ENCODE measurements at places on chromosomes 7 and 10. TPM values are rescaled to one million over a fixed set of nuclear protein-coding genes. Genes with fewer than 3 reads are reported as not detected.

The DRGX gene
- not detected for polyA plus RNA-seq

The HOXA1 gene
- polyA plus RNA-seq: 3.6 TPM

The NRCAM gene
- polyA plus RNA-seq: 20.8 TPM

The DLX6 gene
- polyA plus RNA-seq: not detected

The UTF1 gene
- not detected for polyA plus RNA-seq

The BEND7 gene
- 32.6 TPM for polyA plus RNA-seq

The IMPDH1 gene
- 29.9 TPM for polyA plus RNA-seq

The FLNC gene
- polyA plus RNA-seq: 13.0 TPM

The PLCE1 gene
- polyA plus RNA-seq: 31.9 TPM

The HMX2 gene
- polyA plus RNA-seq: 1.7 TPM

The AS3MT gene
- 25.3 TPM for polyA plus RNA-seq

Measured in right renal pelvis (tissue), 4 donors.